Stimulated activated CD8-positive, alpha-beta memory T cell treated with anti-CD3 and anti-CD28 coated beads, Interleukin-7, amount 100 ng/mL, for 24 hours (primary cell): ENCODE measurements at places on chromosomes 7 and 10.

- no peak for DNase-seq
Measured at GRCh38 chr7:27112361-27112760, 9.9 kb upstream of the HOXA2 start.

DNA sequence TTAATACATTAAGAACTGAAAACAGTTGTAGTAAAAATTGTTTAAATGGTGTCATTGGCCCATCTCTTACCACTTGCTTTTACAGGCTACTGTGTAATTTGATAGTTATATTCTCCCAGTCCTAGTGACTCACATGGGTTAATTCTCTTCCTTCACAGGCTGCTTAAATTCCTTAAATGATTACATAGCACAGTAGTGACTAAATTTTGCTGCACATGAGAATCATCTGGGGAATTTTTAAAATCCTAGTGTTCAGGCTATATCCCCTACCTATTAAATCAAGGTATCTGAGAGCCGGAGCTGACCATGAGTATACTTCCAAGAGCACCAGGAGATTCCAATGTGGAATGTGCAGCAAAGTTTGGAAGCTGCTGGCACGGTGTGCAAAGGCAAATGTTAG lies 45.3 kb upstream of the ZNF800 start:
- DNase-seq, result no peak

GRCh38 chr7:15334536-15335263 lies 227.1 kb downstream of the AGMO start:
- DNase-seq, result no peak

DNA sequence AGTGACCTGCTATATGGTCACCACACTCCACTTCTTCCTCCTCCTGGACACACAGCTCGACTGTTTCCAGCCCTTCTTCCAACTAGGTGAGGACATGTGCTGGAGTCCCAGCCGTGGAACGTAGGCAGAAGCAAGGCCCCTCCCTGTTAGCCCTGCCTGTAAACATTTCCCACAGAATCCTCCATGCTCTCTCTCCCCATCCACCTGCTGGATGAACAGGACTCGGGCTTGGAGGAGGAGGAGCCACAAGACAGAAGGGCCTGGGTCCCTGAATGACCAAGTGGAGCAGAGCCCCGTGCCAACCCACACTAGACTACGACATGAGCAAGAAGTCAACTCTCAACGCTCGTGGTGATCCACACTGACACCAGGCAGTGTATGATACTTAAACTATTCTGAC lies 9.9 kb downstream of the CNPY1 start:
- DNase-seq, result no peak

- no peak for DNase-seq
Measured at GRCh38 chr7:50359995-50360925, 55.7 kb downstream of the IKZF1 start.

DNA sequence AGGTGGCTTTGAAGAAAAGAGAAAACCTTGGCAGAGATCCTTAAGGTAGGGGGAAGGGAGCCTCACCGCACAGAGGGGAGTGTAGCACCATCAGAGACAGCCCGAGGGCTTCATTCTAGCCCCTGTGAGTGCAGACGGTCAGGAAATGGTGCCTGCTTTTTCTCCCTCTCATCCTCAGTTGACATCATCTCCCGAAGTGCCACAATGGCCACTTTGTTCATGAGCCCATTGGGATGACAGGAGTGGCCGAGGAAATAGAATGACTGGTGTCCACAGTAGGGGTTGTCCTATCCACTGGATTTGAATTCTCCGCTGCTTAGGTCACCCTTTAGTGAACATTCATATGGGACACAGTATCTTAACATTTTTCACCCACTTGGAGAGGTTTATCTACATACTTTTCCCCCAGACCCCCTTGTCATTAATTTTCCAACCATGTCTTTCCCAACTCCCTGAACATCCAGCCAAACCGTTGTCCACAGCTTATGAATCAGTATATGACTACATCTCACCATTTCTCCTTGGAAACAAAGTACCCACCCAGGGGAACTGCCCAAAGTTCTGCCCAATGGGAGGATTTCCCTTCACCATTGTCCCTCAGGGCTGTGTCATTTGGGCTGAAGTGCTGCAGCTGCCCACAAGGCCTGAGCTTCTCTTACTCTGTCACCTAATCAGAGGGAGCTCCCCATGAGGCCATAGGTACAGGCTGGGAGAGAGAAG lies 108.8 kb downstream of the ADCY1 start:
- no peak for DNase-seq

- DNase-seq, result no peak
Measured at GRCh38 chr7:88396295-88396947, 89.7 kb upstream of the STEAP4 start.

- DNase-seq, result no peak
Measured at GRCh38 chr10:43295436-43295835, 28.6 kb upstream of the RASGEF1A start.

- no peak for DNase-seq
Measured at GRCh38 chr7:9498303-9498702, 1064.9 kb downstream of the NXPH1 start.

DNA sequence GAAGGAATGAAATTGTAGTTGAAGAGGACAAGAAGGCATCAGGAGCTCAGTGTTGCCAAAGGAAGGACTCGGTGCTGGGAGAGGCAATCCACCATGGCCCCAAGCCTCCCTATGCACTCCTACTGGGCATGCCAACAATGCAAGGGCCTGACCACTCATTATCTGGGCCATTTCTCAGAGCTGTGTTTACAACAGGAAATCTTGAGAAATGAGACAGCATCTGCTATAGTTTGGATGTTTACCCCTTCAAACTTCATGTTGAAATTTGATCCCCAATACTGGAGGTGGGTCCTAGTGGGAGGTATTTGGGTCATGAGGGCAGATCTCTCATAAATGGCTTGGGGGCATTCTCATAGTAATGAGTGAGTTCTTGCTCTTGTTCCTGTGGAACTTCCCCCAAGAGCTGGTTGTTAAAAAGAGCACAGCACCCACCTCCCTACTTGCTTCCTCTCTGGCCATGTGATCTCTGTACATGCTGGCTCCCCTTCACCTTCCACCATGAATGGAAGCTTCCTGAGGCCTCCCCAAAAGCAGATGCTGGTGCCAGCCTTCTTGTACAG lies 50.8 kb upstream of the AOAH start:
- DNase-seq, result no peak

- DNase-seq, result no peak
Measured at GRCh38 chr7:92569137-92569536, 21.1 kb downstream of the FAM133B start.

DNA sequence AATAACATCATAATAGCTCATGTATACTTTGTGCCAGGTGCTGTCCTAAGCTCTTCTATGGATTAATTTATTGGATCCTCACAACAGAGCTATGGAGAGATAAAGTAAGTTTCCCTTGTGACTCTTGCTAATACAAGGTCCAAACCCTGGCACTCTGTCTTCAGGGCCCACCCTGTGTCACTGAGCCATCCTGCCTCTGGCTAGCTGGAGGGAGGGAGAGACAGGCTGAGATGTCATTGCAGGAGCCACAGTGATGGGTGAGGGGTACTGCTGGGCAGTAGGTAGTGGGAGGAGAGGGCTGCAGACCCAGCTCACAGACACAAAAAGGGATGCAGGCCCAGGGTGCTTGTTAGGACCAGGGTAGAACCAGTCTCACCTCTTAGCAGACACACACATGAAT lies 16.9 kb downstream of the GCK start:
- DNase-seq, result no peak

DNA sequence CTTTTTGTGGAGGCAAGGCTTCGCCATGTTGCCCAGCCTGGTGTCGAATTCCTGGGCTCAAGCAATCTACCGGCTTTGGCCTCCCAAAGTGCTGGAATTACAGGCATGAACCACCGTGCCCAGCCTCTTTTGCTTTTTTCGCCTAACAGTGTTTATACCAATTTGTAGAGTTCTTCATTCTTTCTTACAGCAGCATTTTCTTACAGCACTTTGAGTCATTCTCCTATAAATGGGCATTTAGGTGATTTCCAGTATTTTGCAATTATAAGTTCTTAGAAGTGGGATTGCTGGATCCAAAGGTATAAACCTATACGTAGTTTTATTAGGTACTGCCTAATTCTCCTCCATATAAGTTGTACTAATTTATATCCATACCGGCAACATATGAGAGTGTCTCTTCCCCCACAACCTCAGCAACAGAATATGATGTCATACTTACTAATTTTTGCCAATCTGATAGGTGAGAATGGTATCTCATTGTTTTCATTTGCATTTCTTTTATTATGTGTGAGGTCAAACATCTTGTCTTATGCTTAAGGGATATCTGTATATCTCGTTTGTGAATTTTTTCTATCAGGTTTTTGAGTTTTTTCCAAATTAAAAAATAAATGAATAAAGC lies 39.1 kb downstream of the SUFU start:
- DNase-seq, result no peak

- no peak for DNase-seq
Measured at GRCh38 chr10:105023211-105024111, 382.4 kb downstream of the SORCS3 start.

- no peak for DNase-seq
Measured at GRCh38 chr10:5654218-5654755, 12.1 kb downstream of the ASB13 start.

DNA sequence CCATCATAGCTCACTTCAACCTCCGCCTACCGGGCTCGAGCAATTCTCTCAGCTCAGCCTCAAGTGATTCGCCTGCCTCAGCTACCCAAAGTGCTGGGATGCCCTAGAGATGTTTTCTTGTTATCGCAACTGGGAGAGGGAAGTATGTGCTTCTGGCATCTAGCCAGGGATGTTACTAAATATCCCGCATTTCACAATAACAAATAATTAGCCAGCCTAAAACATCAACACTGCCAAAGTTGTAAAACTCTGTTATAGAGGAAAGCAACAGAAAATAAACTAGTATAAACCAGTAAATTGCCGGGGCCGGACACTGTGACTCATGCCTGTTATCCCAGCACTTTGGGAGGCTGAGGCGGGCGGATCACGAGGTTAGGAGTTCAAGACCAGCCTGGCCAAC lies 7.2 kb downstream of the INA start:
- DNase-seq, result no peak

GRCh38 chr7:140360697-140361229 lies 37.6 kb downstream of the SLC37A3 start:
- no peak for DNase-seq

DNA sequence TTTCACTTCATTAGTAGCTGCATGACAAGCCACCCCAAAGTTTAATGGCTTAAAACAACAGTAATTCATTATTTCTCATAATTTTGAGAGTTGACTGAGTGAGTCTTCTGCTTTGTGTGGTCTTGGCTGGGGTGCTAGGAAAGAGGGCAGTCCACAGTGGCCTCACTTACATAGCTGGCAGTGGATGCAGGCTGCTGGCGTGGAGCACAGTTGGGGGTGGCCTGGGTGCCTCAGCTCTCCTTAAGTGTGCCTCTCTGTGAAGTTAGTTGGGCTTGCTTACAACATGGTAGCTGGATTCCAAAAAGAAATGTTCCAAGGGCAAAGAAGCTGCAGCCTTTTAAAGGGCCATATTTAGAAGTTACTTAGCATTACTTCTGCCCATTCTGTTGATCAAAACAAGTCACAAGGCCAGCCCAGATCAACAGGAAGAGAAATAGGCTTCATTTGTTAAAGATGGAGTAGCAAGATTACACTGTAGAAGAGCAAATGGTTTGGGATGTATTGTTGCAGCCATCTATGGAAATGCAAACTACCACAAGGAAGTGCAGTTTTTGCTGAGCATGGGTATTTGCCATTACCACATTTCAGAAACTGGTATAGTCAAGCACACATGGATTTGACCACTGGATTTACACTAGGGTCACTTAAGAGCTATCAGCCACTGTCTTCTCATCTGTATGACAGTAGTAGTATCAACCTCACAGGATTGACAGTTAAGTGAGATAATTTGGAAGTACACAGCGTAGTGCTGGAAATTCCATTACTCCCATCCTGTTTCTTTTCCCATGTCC lies 33.6 kb downstream of the ZEB1 start:
- DNase-seq, result no peak

- peak; percentile 50 for DNase-seq
Measured at GRCh38 chr10:118241229-118242137, 100.6 kb downstream of the FAM204A start.

- DNase-seq, result no peak
Measured at GRCh38 chr7:41779918-41780317, 77.0 kb upstream of the INHBA start.

DNA sequence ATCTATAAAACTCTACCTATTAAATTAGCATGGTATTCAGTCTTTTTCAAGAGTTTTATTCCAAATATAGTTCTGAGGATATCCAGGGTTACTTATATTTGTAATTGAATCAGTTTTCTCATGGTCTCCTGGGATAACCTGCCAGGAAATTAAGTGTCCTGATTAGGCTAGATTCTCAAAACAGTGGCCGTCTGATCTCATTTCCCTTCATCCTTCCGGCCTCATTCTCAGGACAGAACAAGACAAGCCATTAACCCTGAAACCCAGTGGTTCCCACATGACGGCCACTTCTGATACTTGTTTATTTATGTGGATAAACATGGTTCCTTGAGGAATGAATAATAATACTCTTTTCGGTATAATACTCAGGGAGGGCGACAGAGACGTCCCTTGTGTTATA lies 417.6 kb upstream of the POT1 start:
- no peak for DNase-seq

DNA sequence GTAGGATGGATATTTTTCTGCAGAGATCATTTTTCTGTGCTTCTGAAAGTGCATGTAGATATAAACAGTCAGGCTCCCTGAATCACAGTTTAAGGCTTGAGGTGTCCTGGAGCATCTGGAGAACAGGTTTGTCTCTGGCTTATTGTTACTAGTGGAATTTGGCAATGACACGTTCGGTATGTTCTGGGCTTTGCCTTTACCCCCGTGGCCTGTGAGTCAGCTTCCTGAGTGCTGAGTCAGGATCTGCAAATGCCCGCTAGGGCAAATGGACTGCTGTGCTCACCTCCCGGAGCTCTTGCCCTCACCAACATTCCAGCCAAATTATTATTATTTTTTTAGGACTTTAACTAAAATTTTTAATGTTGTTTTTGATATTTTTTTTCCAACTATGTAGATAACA lies 192.5 kb upstream of the PRSS1 start:
- DNase-seq, result no peak

- DNase-seq, result peak; percentile 5
Measured at GRCh38 chr10:123614888-123615287, 51.3 kb upstream of the GPR26 start.

DNA sequence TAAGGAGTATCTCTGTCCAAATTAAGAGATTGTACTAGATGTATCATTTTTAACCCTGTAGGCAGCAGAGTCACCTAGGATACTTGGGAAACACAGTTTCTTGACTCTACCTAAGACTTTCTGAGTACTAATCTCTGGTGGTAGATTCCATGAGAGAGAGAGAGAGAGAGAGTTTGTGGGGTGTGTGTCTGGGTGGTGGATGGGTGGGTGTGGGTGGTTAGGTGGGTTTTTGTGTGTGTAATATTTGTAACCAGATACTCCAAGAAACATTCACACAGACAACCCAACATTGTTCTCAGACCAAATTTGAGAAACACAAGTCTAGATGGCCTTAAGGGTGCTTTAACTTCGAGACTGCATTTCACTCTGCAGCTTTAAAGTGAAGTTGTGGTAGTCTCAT lies 215.2 kb downstream of the PRKG1 start:
- no peak for DNase-seq

DNA sequence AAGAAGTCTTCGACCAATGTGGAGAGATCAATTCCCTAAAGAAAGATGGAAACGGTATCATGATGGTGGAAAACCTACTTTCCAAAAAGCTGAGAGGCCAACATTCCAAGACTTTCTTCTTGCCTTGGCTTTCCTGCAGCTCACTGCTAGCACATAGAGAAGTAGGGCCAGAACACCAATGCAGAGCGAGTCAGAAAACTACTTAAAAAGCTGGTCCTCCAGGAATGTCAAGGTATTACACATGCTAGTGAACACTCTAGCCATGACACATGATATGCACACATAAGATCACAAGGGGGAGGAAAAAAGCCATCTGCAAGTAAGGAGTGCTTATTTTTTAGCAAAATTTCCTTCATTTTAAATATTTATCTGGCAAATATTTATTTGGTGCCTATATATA lies 22.7 kb downstream of the GPAM start:
- DNase-seq, result no peak
